GM13977 (cell line): ENCODE measurements at places on chromosomes 4 and X.

- no peak for DNase-seq
Measured at GRCh38 chrX:136880003-136880451, 498 bp downstream of the RBMX start.

DNA sequence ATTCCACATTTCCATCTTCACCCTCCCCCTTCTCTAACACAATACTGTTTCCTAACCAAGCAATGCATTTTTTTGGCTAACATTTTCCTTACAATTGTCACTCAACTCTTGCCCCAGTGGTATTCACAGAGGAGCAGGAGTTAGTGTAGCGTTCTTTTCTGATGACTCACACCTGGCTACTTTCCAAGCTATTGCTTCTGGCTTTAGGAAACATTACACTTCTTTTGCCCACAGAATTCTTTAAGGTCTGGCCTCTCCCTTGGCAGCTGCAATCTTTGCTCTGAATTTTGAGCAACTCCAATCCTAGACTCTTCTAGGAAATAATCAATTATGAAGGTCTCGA lies 27.5 kb upstream of the PDGFC start:
- DNase-seq, result no peak

DNA sequence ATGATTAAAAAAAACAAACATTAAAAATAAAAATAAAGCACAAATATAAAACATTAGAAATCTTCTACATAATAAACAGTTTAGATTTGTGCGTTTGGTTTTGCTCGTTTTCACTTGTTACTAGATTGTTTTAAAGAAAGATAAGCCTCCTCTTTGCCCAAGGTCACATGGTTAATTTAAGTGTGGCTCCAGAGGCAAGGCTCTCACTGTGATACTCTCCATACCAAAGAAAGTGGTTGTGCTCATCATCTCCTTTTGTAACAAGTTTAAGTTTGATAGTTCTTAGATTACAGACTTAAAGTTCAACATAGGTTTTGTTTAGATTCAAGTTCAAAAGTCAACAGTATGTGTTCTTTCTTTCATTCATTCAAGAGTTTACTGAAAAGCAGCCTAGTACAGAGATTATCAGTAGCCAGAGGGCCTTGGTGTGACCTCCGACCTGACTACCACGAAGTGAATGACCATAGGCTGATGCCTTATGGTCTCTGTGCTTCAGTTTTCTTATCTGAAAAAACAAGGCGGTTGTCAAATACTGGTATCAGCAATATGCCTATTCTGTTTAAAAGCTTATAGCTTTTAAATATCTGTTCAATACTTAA lies 133.2 kb downstream of the ZAR1 start:
- no peak for DNase-seq

GRCh38 chr4:172683021-172683420 lies 485.6 kb upstream of the GALNT7 start:
- no peak for DNase-seq

- DNase-seq, result no peak
Measured at GRCh38 chrX:39721566-39722279, 376.0 kb downstream of the BCOR start.
